GM13977 (cell line): ENCODE measurements at places on chromosomes 5 and 9.

GRCh38 chr5:15936505-15937245, 242.9 kb downstream of the MARCHF11 start:
- no peak for DNase-seq

DNA sequence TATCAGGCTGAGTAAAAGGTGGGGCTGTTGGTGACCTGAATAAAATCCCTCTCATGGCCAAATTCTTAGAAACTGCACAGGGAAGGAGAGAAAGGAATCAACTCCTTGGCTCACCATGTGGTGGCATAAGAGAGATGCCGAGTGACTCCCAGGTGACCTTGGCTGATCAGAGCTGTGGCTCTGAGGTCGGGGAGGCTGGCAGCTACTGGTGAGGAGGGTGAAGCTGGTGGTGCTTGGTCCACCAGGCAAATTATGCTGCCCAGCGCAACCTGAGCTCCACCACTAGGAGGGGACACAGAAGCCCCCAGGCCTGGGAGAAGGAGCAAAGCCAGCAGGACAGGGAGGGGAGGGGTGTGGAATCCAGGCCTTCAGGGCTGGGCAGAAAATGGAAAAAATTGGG, 111.2 kb upstream of the IL12B start:
- no peak for DNase-seq

DNA sequence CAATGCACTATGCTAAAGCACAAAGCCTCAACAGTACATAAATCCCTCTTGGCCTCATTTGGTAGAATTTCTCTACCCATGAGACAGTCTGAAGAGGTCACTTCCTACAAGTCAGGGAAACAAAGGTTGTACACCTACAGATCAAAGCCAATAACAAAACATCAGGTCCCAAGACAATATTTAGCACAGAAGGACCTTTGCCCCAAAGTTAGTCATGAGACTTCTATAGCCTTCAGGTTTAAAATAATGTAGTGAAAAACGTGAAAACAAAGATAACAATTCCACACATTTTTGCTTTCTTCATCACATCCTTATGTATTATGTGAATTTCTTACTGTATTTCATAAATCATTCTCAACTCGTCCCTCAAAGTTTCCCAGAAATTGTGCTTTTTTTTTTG, 15.8 kb downstream of the AFF4 start:
- no peak for DNase-seq

GRCh38 chr5:5687113-5687512, 264.6 kb downstream of the ICE1 start:
- no peak for DNase-seq

- DNase-seq, result no peak
Observed at GRCh38 chr5:124519396-124519795, 227.0 kb downstream of the ZNF608 start.

DNA sequence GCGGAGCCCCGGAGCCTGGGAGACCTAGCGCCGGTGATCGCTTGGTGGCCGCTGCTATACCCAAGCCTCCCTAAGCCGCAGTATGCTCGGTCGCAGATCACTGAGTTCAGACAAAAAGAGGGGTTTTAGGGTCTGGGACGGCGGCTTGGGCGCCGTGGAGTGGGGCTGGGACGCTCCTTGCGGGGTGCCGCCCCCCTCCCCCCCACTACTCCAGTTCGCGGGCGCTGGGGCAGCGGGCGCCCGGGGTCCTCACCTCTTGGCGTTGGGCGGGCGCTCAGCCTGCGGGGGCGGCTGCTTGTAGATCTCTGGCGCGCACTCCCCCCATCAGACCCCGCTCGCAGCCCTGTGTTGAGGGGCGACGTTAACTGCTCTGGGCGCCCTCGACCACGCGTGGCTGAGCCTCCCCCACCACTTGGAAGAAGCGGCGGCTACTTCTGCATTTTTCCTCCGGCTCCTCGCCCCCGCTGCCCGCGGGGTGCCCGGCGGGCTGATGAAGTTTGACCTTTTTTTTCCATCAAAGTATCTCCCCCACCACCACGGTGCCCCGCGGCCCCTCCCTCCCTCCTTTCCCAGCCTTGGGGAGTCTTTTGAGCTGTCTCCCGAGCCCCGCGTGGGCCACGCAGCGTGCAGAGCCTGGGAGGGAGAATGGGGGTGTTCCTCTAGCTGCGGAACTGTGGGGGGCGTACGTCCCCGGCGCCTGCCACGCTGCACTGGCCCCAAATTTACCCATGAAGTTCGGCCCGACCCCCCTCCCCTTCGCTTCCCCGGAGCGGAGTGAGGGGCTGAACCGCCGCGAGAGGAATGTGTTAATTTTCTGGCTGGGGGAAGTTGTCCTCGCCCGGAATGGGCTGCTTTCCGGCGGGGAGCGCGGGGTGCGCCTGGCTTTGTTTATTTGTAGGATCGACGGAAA, 1.2 kb downstream of the CXXC5 start:
- no peak for DNase-seq

DNA sequence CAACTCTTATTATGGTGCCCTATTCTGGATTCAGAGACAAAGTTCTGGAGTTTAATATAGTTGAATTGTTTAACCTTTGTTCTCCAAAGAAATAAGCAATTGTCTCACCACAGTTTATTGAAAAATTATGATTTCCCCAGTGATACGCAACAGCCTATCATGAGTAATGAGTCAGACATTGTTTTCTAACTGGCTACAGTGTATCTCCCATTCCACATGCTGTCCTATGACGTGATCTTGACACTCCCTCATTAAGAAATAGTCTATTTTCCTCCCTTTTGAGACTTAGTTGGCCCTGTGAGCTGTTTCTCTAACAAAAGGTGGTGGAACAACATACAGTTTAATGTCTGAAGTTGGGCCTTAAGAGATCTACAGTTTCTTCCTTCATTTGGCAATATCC, 1290.6 kb upstream of the CDH6 start:
- DNase-seq, result no peak

- DNase-seq, result no peak
Observed at GRCh38 chr9:114156657-114157421, 1.5 kb downstream of the COL27A1 start.

DNA sequence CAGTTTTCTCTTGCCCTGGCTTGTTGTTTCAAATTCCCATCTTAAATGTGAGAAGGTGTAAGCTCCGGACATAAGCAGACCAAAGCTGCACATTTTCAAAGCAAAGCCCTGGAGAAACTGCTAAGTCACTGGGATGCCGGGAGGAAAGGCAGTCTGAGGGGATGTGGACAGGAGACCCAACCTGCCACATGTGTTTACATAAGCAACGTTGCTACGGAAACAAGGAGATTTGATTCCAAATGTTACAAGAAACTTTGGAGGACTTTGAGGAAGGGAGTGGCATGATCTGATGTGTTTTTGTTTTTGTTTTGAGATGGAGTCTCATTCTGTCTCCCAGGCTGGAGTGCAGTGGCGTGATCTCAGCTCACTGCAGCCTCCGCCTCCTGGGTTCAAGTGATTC, 25.7 kb upstream of the INSYN2B start:
- DNase-seq, result no peak

DNA sequence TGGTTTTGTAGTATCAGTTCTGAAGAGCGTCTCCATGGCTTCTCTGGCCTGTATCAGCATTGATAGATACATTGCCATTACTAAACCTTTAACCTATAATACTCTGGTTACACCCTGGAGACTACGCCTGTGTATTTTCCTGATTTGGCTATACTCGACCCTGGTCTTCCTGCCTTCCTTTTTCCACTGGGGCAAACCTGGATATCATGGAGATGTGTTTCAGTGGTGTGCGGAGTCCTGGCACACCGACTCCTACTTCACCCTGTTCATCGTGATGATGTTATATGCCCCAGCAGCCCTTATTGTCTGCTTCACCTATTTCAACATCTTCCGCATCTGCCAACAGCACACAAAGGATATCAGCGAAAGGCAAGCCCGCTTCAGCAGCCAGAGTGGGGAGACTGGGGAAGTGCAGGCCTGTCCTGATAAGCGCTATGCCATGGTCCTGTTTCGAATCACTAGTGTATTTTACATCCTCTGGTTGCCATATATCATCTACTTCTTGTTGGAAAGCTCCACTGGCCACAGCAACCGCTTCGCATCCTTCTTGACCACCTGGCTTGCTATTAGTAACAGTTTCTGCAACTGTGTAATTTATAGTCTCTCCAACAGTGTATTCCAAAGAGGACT, 1.5 kb downstream of the GPR21 start:
- no peak for DNase-seq
